CD4-positive, alpha-beta T cell treated with Interleukin-4 for 1 hour (primary cell): ENCODE measurements at places on chromosomes 3 and 15.

- no peak for DNase-seq
Observed at GRCh38 chr15:94381384-94381783, 150.0 kb downstream of the MCTP2 start.

DNA sequence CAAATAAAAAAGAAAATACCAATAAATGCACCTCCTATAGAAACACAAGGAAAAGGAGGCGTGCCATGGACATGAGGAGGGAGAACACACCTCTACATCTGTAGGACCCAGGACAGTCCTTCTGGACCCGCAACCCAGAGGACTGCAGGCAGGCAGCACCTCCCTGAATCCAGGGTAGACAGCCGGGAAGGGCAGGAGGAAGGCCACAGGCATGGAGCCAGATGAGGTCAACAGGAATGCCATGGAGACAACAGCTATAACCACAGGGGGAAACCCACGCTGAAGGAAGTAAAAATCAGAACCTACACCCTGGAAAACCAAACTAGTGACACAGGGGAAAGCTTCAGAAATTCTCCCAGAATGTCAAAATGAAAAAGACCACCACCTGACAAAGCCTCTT lies 248.8 kb upstream of the NSMCE3 start:
- DNase-seq = no peak

DNA sequence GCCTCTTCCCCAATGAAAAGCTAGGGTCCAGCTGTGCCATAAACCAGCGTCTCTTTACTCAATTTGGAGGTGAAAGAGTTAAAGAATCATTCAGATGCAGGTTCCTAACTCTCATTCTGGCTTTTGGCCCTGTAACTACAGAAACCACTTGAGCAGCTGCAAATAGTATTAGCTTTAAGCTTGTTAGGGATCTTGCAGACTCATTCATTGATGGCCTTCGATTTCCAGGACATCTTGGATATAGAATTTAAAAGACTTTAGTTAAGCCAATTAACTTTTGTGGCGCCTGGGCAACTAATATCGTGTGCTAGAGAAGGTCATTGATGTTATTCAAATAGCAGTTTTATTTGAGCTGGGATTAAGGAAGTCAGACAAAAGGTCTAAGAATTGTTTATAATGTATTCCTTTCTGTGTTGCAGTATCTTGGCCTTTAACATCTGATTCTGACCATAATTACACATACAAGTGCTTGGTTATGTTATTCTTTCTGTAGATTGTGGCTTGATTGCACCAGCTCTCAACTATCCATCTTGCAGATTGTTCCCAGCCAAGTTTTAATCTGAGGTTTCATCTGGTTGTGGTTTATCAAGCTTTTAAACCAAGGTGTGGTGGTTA lies 185.3 kb downstream of the CACNA2D3 start:
- no peak for DNase-seq

- DNase-seq = no peak
Observed at GRCh38 chr3:48970586-48970985, 19.5 kb upstream of the P4HTM start.

DNA sequence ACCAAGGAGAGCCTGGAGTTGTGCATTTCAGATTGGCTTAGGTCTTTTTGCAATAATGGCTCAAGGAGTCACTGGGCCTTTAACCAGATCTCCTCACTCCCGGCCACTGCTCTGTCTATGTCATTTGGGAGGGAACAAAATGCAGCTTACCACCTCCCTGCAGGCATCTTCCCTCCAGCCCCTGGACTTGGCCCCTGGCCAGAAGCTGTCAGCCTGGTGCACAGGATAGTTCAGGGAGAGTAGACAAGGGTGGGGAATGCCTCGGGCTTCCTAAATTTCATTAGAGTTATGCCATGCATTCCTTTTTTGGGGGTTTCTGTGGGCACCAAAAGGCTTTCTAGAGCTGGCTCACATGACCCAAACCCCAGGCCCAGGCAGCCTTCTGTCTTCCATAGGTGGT lies 70.2 kb upstream of the HRH1 start:
- no peak for DNase-seq

DNA sequence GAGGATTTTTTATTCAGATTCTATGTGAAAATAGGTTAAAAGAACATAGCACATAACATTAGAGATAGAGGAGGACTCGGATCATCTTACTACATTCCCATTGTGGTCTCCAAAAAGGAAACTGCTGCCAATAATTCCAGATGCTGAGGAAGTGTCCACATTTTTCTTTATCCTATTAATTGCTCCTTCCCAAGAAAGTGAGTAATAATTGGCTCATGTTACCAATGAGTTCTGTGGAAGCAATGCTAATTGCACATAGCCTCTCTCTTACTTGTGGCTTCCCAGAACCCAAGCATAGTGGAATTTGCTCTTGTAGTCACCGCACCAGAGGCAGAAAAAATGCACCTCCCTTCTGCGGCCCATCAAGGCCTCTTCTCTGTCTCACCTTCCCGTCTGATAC lies 208.4 kb downstream of the PLOD2 start:
- DNase-seq = no peak

- DNase-seq = no peak
Observed at GRCh38 chr3:65971293-65972252, 67.1 kb downstream of the MAGI1 start.
